ENCODE measurements at places on chromosomes 1 and 21. TPM values are rescaled to one million over a fixed set of nuclear protein-coding genes. Genes with fewer than 3 reads are reported as not detected.

DNA sequence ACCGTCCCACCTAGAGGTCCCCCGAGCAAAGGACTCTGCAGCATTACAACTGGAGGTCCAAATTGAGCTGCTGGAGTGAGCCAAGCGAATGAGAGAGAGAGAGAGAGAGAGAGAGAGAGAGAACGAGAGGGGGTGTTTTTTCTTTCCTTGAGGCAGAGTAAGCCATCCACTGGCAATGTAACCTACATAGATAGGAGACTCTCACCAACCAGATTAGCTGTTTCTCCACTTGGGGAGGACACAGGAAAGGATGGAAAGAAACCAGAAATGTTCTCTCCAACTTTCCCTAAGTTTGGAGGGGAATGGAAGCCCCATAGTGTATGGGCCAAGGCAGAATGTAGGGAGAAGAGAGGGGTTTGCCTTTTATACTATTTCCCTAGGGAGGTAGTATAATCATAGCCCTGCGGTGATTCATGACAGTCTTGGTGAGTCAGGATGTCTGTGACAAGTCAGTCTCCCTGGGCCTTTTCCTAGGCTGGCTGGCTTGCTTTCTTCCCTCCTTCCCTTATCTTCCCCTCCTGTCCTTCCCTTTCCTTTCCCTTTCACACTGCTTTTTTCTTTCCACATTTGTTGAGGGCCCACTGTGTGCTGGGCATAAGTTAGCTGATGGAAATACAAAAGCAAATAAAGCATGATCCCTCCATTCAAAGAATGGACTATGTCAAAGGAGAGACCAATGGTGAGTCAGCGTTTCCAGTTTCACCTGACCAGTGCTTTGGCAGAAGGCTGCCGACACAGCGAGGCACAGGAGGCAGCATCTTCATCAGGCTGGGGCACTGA is 7.1 kb downstream of the FNDC7 start:
- DNase-seq, result peak; percentile 55

- DNase-seq, result no peak
Observed at GRCh38 chr1:112872551-112872962, 83.4 kb downstream of the SLC16A1 start.

- no peak for DNase-seq
Observed at GRCh38 chr21:38760017-38760761, 45.5 kb upstream of the ETS2 start.

DNA sequence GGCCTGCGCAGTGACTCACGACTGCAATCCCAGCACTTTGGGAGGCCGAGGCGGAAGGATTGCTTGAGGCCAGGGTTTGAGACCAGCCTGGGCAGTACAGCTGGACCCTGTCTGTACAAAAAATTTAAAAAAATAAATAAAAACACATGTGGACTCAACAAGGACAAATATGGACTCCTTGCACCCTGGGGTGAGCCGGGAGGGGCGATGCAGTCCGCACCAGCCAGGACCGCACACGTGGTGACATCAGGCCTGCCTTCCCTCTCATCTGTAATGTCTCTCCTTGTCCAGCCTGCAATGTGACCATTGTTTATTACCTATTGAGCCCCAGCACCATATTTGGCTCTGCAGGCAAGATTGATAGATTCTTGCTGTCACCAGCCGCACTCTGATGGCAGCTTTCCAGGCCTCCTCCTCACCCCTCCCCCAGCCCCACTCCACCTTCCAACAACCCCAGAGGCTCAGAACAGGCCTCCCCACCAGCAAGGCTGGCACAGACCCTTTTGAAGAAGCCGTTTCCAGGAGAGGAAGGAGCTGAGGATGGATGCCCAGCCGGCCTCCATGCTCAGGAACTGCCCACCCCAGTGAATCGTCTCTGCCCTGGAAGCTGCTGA is 55.2 kb downstream of the IRF2BP2 start:
- DNase-seq, result no peak

DNA sequence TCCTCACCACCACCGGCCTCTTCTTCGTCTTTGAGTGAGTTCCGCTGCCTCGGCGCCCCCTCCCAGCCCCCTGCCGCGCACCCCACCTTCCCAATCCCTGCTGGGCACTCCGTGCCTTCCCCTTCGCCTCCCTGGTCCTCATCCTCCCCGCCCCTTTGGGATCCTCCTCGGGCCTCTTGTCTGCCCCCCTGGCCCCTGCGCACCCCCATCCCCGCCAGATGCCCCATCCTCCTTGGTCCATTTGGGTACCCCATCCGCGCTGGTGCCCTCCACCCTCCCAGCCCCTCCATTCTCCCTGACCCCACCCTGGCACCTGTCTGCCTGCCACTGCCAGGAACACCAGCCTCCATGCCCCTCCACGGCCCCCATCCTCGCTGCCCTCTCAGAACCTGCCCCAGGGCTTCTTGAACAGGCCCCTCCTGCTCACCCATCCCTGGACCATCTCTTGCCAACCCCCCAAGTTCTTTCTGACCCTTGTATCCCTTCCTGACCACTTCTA is 667 bp downstream of the ZDHHC18 start:
- DNase-seq, result no peak

The HRNR gene
- not detected for total RNA-seq

The SLC44A3 gene
- 11.0 TPM for total RNA-seq

The HAPLN2 gene
- 0.58 TPM for total RNA-seq

The TFF3 gene
- total RNA-seq, result not detected
